Activated CD8-positive, alpha-beta memory T cell treated with anti-CD3 and anti-CD28 coated beads for 24 hours (primary cell): ENCODE measurements at places on chromosomes 11 and 22.

- DNase-seq: no peak
Measured at GRCh38 chr11:74138572-74138971, 32.2 kb downstream of the C2CD3 start.

DNA sequence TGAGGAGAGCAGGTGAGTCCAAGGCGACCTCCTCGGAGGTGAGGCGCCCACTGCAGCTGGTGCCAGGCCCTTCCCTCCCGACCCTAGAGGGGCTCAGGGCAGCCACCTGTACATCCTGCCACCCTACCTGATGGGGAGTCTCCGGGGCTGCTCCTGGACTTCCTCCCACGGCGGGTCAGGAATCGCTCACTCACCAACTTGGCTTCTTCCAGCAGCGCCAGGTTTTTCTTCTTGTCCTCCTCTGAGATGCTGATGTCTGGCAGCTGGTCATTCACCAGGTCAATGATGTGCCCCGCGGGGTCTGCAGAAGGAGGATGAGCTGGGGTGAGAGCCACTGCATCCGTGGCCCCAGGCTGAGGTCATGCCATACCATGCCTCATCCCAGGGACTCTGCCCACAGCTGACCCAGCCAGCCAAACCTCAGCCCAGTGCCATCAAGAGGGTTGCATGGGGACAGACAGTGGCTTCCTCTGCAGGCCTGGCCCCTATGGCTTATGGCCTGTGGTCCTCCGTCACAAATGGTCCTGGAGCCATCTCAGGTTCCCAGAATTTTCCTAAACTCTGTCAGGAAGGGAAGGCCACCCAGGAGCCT lies 61.0 kb upstream of the LYVE1 start:
- DNase-seq: peak; percentile 47

DNA sequence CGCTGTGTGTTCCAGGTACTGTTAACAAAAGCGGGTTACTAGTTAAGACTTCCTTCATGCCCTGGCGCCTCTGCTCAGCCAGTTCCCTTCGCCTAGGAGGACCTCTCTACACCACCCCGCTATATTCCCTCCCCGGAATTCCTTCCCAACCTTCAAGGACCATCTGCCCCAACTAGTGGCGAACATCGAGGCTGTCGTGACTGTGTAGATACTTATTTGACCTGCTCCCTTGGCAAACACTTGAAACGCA lies 450 bp upstream of the BCL2L13 start:
- DNase-seq: no peak

DNA sequence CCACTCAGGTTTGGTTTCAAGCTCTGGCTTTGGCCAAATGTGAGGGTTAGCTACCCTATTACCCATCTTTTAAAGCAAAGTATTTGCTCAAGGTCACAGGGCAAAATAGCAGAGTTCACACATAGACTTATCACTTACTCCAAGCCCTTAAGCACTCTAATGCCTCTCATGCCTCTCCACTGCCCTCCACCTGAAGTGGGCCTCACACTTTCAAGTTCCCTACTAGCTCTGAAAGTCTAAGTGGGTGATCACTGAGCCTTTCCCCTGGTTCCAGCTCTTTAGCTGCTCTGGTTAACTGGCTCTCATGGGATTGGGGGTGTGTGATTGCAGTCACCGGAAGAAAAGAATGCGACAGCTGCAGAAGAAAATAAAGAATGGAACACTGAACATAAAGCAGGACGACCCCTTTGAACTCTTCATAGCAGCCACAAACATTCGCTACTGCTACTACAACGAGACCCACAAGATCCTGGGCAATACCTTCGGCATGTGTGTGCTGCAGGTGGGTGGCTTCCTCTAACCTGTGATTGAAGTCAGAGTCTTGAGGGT lies 6.4 kb downstream of the NAT10 start:
- DNase-seq: no peak

DNA sequence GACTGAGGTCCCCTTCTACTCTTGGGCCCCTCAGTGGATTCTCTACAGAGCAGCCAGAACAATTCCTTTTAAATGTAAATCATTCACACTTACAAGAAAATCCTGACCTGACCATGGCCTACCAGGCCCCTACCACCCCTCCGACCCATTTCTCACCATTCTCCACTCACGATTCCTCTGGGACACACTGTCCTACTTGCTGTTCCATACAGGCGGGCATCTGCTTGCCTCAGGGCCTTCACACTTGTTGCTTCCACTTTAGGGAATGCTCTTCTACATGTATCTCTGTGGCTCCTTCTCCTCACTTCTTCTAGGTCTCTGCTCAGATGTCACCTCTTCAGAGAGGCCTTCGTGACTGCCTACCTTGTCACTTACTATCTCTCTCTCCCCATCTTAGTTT lies 3.4 kb downstream of the USH1C start:
- no peak for DNase-seq

DNA sequence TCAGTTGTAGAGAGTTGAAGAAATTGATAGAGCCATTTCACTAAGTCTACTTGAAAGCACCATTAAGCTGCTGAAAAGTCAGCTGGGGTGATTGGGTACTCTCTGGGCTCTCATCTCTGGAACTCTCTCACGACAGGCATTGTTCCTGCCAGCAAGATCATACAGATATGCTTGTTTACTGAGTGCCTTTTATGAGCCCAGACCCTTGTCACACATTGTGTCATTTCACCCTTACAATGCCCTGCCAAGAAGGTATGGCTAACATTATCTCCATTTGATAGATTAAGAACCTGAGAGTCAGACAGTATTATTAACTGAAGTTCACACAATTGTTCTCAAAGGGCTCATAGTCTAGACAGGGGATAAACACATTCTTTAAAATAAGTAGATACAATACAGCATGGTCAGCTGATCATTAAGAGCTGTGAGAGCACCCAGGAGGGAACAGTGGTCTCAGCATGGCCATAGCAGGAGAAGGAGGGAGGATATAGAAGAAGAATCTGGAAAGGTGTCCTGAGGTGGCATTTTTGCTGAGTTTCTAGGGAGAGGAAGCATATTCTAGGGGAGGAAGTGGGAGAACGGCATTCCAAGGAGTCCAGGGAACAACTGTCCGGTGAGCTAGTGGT lies 580.5 kb downstream of the INSC start:
- DNase-seq: no peak

DNA sequence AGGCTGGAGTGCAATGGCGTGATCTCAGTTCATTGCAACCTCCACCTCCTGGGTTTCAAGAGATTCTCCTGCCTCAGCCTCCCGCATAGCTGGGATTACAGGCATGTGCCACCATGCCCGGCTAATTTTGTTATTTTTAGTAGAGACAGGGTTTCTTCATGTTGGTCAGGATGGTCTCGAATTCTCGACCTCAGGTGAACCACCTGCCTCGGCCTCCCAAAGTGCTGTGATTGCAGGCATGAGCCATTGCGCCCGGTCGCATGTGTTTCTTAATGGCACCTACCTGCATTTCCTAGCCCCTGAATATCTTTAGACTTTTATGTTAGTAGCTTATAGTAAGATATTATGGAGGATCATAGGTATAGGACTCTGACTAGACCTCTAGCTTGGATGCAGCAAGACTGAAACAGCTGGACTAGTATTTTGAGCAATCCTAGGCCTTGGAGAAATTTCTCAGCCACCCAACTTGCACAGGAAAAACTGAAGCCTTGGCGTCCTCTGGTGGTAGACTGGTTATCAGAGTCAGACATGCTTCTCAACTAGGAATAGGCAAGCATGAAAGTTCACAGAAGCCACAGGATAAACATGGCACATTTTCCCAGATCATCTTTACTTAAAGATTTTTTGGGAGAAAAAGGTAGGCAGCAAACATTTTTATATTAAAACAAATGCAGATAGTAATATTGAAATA lies 22.7 kb upstream of the C1QTNF4 start:
- DNase-seq: no peak

DNA sequence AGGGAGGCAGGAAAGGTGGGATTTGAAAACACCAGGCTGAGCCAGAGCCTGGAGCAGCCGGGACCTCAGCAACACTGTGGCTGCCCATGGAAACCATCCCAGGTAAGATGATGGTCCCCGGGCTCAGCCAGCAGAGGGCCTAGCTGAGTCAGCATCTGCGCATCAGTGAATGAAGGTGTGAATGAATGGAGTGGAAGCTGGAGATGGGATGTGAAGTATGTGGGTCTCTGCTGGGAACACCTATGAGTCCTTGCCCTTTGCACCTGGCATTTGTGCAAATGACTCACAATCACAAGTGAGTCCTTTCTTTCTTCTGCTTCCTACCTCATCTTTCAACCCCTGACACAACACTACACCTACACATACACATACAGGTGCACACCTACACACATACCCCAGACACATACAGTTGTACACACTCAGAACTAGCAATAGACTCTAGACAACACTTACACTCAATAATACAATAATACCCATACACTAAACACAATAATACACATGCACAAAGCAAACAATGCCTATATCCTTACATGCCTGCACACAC lies 62.8 kb upstream of the PRDM11 start:
- DNase-seq: no peak

GRCh38 chr11:94557992-94558391 lies 9.2 kb upstream of the PIWIL4 start:
- no peak for DNase-seq

GRCh38 chr22:42931421-42932196 lies 74.5 kb upstream of the ARFGAP3 start:
- no peak for DNase-seq

- DNase-seq: no peak
Measured at GRCh38 chr22:28106617-28107016, 187.6 kb upstream of the PITPNB start.

DNA sequence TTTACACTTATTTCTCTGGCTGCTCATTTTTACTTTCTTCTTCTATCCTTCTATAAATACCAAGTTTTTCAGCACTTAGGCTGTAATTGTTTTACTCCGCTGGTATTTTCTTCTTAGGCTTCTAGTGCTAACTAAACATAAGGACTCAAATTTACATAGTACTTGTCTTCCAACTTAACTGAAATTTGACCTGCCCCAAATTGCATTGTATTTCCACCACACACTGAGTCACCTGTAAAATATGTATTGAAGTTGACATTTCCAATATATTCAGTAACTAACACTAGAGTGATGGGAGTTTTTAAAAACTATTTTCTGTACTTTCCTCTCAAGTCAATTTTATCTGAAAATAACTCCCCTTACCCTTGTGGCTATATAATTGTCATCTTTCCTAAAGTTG lies 1794.1 kb upstream of the RAG2 start:
- no peak for DNase-seq

GRCh38 chr11:39772525-39773137 lies 1686.8 kb downstream of the LRRC4C start:
- DNase-seq: no peak

DNA sequence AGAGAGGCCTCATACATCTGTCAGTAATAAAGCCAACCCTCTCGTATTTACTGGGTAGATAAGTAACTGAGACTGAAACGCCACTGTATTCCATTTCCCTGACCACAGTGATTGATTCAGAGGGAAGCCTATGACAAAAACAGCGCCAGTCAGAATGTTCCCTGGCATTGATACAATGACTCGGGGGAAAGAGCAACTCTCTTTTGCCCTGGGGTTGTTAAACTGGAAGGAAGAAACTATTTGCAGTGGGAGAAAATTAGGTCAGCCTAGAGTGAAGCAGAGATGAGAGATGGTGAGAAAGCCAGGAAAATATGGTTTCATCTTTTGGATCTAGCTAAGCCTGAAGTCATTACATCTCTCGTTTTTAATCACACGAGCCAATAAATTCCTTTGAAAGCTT lies 48.6 kb upstream of the RBFOX2 start:
- DNase-seq: no peak

DNA sequence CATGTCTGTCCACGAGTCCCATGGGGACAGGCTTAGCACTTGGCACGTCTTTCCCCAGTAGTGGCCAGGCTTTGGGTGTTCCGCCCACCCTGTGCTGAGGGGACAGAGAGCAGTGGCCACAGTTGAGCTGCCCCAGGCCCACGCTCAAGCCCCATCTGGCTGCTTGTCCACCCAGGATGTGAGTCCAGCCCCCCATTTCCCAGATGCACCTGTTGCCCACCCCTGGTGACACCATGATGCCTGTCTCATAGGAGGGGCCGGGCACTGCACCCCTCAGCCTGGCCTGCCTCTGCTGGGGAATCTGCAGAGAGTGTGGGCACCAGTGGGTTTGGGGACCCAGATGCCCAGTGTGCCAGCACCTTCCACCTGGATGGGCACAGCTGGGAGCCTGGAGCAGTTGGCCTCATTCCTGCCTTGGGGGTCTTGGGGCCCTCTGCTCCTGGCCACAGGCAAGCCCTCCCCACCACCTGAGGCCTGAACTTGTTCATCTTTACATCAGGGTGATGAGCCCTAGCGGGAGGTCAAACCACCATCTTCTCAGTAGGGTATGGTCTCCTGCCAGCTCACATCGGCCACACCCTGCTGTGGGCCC lies 5.7 kb downstream of the SIGIRR start:
- no peak for DNase-seq

DNA sequence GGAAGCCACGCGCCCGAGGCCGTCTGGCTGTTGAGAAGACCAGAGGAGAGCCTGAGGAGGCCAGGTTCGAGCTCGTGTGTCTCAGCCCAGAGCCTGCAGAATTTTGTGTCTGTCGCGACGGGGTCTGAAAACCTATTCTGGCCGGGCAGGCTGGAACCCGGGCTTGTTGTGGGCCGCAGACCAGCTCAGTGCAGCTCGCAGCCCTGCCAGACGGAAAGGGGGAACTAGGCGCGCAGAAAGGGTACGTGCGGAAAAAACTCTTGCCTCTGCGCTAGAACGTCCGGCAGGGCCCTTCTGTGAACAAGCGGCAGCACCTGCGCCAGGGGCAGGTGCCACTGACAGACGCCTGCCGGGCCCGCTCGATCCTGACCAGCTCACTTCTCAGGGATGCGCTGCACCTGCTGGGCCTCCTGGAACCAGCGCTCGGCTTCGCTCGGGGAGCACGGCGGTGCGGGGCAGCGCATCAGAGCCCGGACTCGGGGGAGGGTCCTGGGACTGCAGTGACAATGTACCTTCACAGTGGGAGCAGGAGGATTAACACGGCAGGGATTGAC lies 409.3 kb downstream of the BRD1 start:
- DNase-seq: no peak

DNA sequence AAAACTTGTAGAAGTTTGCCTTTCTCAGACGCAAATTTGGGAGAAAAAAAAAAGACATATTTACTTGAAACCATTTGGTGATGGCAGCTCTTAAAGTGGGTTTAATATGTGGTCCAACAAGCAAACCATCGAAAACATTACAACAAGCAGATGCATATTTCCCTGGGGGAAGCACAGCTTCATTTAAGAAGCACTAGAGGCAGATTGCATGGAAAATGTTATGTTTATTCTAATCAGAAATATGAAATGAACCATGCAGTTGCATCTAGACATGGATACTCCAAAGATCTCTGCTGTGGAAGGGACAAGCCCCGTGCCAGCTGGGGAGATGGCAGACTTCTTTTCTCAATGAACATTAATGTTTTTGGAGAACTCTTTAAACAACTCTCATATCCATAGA lies 57.4 kb upstream of the PARVA start:
- DNase-seq: no peak

- DNase-seq: no peak
Measured at GRCh38 chr22:26838471-26838825, 181.1 kb downstream of the MIAT start.
